Ecto neural progenitor cell (in vitro differentiated cells): ENCODE measurements at places on chromosomes 13 and 19.

- no peak for DNase-seq
These were observed 7.5 kb upstream of the TTYH1 start for GRCh38 chr19:54407780-54408179.

DNA sequence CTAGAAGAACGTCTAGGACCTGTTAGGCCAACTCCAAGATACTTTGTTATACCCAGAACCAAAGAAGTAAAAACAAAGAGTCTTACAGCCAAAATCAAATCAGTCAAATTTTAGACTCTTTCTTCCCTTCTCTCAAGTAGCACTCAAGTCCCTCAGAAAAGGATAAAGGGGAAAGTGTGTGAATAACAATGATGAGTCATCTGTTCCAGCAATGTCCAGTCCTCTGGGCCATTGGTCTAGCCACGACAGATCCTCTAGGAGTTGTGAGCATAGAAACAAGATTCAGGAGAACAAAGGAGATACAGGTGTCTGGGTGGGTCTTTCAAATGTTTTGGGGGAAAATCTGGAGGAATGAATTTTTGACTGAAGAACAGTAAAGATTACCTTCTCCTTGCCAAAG is 36.3 kb downstream of the STOML3 start:
- no peak for DNase-seq

DNA sequence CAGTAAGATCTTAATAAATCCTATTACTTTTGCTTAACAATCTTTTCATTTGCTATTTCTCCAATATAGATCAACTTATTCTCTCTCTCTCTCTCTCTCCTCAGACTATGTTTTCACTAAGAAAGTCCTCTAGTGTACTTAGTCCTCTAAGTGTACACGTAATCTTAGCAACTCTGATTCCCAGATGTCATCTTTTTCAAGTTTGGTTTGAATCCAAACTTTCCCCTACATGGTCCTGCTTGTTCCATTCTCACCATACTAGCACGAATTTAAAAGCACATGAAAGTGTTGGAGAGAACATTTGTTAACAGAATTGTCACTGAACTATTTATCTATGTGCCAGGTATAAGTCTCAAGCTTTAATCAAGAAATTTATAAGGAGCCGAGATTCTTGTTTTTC is 202.9 kb downstream of the SPRY2 start:
- no peak for DNase-seq

GRCh38 chr13:39913339-39913738 is 257.9 kb downstream of the COG6 start:
- DNase-seq, result no peak

GRCh38 chr13:103324641-103325040 is 258.4 kb upstream of the SLC10A2 start:
- DNase-seq, result no peak

DNA sequence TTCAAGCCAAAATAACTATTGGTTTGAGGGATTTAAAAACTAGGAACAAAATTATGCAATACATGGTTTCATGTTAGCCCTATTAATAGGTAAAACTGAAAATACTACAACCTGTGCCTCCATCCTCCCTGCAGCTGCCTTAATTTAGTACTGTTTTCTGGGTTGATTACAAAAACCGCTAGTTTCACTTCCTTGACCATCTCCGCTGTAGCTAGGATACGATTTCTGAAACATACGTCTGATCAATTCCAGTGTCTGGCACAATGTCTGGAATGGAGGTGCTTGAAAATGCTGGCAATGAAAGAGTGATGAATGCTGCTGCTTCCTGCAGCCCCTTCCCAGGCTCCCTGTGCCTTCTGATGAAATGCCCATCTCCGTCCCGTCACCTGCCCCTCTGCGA is 273.5 kb downstream of the SHISA2 start:
- DNase-seq, result no peak

GRCh38 chr19:48745208-48745995 is 1.3 kb downstream of the IZUMO1 start:
- peak; percentile 64 for DNase-seq

DNA sequence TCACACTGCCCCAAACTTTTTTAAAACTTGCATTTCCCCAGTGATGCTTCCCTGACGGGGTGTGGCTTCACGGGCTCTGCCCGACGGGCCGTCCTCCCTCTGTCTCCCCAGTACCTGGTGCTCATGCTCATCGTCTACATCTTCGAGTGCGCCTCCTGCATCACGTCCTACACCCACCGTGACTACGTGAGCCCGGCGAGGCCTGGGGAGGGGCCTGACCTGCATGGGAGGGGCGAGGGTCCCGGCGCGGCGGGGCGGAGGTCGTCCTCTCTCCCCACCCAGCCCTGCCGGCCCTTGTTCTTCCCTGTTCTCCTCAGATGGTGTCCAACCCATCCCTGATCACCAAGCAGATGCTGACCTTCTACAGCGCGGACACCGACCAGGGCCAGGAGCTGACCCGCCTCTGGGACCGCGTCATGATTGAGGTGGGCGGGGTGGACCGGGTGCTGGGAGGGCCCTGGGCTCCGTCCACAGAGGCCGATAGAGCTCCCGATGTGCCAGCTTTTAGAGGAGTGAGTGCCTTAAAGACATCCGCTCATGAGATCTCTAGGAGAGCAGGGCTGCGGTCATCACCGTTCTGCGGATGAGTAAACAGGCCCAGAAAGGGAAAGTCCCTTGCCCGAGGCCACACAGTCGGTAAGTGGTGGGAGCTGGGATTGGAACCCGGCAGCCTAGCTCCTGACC is 6.9 kb downstream of the UPK1A start:
- DNase-seq, result peak; percentile 74

DNA sequence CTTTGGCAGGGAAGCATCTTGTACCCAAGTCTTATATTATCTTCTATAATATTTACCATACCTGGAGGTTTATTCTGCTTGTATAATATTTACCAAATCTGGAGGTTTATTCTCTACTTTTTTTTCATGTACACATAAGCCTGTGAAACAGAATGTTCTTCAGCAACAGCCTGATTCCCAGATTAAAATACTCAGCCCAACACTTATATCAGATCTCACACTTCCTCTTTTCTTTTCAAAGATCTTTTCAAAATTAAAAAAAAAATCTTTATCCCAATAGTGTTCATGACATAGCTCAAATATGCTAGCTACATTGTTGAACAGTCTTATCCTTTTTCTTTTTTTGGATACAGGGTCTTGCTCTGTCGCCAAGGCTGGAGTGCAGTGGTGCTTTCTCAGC is 300.7 kb downstream of the LMO7 start:
- no peak for DNase-seq

DNA sequence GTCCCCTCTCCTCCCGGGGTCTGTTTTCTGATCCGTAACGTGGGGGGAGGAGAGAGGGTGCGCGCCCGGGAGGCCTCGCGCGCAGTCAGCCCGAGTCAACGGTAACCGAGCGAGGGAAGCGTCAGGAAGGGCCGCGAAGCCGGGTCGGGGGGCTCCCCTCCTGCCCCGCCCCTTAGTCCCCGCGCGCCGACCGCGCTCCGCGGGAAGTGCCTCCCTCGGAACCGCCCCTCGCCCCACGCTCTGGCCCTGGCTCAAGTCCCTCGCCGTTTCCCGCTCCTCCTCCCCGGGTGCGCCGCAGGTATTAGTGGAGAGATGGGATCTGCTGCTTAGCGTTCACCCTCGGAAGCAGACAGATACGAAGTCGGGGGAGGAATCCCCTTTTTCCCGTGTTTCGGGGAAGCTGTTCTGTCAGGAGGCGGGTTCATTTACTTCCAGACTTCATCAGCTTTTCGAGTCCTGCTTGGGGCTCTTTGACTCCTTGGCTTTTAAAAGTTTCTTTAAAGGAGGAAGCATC is 770 bp downstream of the HNRNPM start:
- peak; percentile 69 for DNase-seq

GRCh38 chr13:80921971-80922370 is 581.0 kb upstream of the SPRY2 start:
- DNase-seq, result no peak

DNA sequence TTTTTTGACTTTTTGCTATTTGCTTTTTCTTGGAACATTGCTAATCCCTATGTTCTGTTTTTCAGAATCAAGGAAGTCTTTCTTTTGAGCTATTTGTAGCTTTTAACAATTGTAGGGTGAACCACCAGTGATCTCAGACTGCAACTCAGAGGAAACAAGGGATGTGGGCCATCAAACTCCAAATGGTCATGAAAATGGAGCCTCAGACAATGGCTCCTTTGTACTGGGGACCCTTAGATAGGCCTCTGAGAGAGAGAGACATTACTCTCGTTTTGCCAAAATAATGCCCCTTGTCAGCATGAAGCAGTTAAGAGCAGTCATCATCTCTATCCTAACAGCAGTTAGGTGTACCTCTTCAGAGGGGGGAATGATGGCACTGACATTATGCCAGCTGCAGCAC is 56.4 kb upstream of the GJB6 start:
- DNase-seq, result no peak

DNA sequence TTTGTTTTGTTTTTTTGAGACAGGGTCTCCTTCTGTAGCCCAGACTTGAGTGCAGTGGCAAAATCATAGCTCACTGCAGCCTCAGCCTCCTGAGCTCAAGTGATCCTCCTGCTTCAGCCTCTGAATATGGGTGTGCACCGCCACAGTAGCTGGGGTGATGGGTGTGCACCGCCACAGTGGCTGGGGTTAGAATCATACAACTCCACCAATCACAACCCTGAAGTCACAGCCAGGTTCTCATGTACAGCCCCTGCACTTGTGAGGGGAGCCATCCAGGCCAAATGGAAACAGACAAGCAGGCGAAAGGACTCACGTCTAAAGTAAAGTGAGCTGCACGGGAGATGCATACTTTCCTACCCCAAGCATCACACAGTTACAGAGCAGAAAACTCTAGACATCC is 63.1 kb upstream of the RANBP3 start:
- no peak for DNase-seq

DNA sequence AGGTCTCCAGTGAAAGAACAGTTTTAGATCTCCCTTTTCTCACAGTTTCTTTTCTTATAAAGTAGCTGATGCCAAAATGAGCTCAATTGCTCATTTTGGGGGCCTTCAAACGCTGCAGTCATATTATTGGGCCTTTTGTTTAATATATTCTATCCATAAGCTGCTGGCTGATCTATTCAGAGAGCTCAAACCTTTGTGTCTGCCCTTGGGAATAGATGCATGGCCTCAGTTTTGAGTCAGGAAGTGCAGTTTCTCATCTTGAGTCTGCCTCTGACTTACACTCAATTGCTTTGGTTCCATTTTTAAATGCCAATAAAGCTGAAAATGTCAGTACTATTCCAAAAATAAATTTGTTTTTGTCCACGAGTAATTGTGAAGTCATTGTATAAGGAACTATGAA is 468.9 kb downstream of the KLF12 start:
- DNase-seq, result no peak

- DNase-seq, result no peak
These were observed 124.1 kb downstream of the PCCA start for GRCh38 chr13:100212904-100213553.

GRCh38 chr13:40895227-40896184 is 106.1 kb downstream of the SLC25A15 start:
- DNase-seq, result no peak

GRCh38 chr13:52835071-52835839 is 13.2 kb downstream of the PCDH8 start:
- DNase-seq, result no peak

DNA sequence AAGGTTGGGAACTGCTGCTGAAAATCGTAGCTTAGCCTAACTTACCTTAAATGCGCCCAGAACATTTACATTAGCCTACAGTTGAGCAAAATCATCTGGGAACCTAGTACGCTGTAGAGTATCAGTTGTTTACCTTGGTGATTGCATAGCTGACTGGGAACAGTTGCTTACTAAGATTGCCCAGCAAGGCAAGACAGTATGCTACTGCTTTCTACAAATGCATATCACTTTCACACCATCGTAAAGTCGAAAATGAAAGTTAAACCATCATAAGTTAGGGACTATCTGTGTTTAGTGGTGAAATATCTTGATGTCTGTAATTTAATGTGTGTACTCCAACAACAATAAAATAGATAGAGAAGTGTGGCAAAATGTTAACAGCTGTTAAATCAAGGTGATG is 1670.6 kb upstream of the PCDH20 start:
- no peak for DNase-seq

DNA sequence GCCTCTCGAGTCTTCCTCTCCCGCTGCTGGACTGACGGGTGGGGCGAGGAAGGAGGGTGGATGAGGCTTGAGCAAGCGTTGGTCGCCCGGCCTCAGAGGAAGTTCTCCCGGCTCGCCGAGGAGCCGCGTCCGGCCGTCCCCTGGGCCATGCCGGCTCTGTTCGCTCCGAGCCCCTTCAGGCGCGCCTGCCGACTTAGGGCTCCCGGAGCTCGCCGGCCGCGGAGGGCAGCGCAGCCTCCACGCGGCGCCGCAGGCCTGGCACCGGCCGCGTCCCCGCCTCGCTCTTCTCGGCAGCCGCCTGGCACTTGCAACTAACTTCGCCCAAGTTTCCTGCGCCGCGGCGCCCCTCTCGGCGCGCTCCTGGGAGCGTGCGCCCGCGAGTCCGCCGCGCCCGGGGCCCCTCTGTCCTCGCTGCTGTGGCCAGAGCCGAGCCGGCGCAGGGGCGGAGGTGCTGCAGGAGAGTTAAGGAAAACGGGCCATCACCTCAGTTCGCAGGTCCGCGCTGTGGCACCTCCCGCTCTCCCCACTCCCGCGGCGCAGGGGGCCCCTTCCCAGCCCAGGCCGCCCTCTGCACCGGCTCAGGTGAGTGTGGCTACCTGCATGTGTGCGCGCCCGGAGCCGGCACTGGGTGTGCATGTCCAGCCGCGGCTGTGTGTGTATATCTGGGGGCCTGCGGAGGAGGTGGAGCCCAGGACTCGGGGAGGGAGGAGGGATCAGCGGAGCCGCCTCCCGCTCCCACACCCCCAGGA is 641 bp upstream of the SOX21 start:
- DNase-seq, result no peak

DNA sequence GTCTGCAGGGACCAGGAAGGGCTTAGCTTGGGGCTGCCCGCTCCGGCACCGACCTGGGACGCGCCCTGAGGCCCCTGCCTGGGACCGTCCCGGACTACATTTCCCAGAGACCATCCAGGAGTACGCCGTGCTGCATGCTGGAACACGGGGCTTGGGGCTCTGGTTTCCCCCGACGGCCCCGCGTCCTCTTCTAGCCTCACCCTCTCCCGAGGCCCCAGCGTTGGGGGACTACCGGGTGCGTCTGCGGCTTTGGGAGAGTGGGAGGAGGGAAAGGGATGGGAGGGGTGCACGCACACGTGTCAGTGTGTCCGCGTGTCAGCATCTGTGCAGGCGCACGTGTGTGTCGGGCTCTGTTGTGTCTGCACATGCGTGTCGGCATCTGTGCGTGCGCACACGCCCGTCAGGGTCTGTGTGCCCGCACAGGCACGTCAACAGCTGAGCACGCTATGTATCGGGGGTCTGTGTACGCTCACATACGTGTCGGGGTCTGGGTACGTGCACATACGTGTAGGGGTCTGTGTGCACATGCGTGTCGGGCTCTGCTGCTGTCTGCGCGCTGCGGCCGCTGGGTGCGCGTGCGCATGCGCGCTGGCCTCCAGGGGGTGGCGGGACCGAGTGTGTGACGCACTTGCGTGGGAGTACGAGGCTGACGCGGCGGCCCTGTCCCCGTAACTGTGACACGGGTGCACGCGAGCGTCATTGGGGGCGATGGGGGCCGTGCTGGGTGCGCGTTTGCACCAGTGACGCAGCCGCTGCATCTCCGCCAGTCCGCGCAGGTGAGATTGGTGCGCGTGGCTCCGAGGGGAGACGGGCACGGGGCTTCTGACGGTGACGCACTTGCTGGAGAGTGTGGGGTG is at the start of gene ZNF331:
Gene ZNF331 (plus strand): TSS at position 625 of the 857 bp plus-strand sequence. CDS start 31,232 bp downstream, outside the sequence.
- DNase-seq, result peak; percentile 79
